ENCODE measurements at places on chromosomes 1 and 21.

- DNase-seq, result no peak
Measured at GRCh38 chr1:219959540-219960203, 31.3 kb upstream of the SLC30A10 start.

GRCh38 chr21:14453339-14454015 is 70.5 kb upstream of the HSPA13 start:
- DNase-seq, result no peak

- no peak for DNase-seq
Measured at GRCh38 chr21:35646606-35647005, 413.7 kb downstream of the SETD4 start.

DNA sequence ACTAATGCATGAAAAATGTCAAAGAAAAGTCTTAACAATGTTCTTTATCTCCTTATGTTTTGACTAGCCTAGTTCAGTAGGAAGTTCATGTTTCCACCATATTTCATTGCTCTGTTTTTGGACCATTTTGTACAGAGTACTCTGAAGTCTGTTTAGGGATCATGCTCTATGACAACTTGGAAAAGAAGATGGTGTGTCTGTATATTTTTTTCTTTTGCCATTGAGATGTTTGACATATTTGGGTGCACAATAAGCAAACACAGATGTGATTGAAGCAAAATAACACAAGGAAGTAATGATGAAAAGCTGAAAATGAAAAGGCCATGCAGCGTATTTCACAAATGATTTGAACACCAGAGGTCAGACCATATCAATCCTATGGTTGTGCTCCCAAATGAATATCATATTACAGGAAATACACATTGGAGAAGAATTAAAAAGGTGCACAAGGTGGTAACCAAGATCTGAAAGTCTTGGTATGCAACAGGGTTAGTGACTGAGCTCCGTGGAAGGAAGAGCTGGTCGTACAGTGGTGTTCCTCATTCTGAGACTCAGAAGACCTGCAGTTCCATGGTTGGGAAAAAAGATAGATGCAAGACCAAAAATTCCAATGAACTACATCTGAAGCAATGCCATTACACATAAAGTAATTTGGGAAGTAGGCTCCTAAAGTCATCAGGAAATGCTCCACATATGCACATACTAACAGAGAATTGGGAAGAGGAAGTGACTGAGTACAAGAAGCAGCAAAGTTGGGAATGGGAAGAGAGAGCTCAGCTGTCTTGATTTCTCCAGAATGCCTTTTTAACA is 463.5 kb downstream of the LMO4 start:
- DNase-seq, result no peak

DNA sequence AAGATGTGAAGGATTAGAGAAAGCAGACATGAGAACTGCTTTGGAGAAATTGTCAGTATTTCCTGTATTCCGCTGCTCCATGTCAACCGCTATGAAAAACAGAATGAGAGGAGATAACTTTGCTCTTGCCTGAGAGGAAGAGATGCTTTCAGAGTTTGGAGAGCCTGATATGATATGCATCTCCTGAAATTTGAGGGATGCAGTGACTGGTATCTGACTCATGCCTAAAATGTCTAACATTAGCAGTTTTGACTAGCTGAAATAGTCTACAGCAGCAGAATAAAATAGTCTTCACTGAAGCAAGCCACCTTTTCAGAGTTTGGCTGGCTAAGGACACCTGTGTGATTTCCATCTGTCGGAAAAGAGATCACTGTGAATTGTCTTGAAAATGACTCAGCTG is 165.8 kb upstream of the LRRC7 start:
- no peak for DNase-seq

- DNase-seq, result no peak
Measured at GRCh38 chr1:71784241-71784640, 498.1 kb downstream of the NEGR1 start.

DNA sequence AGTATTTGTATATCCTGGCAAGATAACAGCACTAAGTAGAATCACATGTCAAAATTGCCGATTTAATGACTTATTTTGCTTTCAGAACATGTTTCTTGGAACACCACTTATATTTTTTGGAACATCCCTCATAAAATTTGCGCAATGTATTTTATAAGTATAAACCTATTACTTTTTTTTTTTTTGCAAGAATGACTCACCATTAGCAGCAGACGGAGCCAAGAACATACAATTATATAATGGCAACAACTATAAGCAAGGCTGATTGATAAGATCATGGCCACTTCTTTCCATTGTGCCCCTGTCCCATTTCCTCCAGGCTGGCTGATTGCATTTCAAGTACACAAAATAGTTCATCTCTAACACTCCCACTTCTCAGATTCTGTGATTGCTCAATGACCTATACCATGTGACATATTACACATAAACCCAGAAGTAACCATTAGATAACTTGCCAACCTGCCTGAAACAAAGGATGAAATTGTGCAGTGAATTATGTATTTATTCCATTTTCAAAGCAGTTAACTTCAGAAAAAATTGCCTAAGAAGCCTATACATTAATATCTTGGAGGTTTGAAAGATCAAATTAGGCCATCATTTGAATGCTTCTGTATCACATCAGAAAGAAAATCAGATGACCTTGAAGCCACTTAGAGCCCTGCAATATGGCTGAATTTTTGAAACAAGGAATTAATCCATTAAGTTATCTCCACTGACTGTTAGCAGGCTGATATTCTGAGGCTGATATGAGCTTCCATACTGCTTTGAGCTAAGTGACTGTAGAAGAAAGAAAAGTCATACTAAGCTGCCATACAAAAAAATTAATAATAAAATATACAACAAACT is 77.8 kb upstream of the PRMT6 start:
- DNase-seq, result no peak

GRCh38 chr1:33560680-33561079 is 88.2 kb downstream of the ZSCAN20 start:
- DNase-seq, result no peak

All from activated CD4-positive, alpha-beta T cell treated with anti-CD3 and anti-CD28 coated beads, Interleukin-2, amount 50 U/mL, for 4 hours (primary cell).